Iris pigment epithelial cell (primary cell): ENCODE measurements at places on chromosomes 11 and 22.

GRCh38 chr11:5528495-5528894, 12.0 kb upstream of the UBQLNL start:
- DNase-seq = no peak

DNA sequence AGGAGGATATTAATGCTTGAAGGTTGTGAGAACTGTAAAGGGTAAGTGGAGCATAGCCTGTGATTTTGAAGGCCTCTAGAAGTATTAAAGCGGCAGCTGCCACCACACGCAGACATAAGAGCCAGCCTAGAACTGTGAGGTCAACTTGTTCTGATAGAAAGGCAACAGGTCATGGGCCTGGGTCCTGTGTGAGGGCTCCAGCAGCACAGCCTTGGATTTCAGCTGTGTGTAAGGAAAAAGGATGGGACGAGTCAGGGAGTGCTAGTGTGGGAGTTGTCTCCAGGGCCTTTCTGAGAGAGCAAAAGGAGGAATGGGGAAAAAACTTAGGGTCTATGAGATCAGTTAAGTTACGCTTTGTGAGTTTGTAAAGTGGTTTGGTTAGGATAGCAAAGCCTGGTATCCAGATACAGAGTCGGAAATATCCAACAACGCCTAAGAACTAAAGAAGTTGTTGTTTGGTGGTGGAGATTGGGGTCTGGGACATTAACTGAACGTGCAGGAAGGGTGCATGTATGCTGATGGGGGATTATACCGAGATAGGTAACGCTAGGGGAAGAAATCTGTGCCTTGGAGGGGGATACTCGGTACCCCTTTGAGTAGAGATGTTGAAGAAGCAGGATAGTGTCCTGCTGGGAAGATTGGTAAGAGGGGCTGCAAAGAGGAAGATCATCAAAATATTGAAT, 17.4 kb upstream of the ANO1 start:
- no peak for DNase-seq

DNA sequence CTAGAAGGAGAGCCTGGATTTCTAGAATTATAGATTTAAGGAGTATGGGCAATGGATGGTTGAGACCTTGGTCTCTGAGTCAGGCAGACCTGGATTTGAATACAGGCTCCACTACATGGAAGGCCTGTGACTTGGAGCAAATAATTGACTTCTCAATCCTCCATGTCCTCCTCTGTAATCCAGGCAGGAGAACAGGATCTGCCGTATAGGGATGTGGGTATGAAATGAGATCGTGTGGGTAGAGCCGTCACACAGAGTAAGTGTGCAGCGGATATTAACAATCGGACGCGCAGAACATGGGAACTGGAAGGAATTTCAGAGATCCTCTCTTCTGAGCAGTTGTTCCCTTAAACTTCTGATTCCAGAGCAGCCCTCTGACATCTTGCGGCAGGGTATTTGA, 11.5 kb upstream of the TMPRSS13 start:
- no peak for DNase-seq

DNA sequence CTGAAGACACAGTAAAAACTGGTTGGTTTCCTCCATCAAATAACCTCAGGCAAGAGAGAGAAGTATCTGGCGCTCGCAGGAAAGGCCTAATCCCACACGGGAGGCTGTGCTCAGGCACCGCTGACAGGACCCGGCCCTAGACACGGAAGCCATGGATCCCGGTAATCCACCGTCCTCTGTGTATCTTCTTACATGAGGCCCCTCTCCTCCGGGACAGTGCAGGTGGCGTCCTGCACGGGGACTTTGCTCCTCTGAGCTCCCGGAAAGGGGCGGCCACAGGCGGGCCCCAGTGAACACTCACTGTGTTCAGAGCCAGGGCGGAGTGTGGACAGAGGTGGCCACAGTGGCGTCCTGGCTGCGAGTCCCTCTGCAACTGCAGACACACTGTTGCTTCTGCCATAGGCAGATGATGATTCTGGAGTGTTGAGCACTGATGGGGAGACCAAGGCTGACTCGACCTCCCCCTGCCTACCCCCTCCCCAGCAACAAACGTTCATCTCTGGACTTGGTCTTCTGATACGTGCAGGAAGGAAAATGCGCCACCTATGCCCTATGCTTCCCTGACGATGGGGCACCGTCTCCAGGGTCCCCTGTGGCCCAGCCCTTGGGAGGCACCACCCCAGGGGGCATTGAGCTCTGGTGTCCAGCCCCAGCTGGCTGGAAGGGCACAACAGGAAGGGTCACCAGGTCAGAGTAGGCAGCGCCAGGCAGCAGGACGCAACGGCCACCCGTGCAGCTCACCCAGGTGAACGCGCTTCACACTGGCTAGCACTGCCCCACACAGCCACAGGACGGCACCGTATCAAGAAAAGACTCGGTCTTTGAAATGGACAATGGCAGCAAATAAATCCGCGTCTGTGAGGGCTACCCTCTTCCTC, 95.7 kb downstream of the TRMU start:
- no peak for DNase-seq

GRCh38 chr11:105701098-105701497, 91.2 kb downstream of the GRIA4 start:
- DNase-seq = peak; percentile 7

DNA sequence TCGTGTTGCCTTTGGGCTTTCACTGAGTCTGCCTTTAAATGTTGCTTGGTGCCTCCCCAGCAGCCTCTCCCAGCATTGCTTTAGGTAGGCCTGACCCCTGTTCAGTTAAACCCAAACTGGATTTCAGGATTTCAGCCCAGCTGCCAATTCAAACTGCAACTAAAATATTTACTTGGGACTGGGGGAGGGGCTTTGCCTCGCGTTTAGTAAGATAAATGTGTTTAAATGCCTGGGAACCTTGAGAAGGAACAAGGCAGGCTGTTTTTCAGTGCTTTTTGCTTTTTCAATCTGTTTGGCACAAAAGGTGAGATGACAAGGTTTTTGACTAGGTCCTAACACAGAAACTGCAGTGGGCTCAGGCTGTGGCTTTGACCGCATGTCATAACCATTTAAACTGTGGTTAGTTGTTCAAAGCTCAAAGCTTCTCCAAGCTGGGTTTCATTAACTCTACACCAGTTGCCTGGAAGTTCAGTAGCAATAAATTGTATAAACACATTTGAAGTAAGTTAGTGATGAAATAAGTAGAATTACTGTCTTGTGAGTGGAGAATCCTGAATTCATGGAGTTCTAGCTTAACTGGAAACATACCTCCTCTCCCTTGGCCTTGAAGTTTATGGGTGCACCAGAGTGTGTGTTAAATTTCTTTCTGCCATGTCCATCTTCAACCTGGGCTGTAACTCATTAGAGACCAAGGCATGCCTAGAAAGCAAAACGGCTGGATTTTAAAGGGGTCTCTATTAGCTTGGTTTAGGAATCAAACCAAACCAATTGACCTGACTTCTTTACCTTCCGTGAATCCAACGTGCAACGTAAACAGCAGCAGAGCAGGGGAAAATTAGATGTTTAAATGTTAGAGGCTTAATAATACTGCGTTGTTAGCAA, 3.6 kb downstream of the PKNOX2 start:
- peak; percentile 81 for DNase-seq

- no peak for DNase-seq
Observed at GRCh38 chr22:29753808-29754657, 12.8 kb downstream of the ZMAT5 start.

DNA sequence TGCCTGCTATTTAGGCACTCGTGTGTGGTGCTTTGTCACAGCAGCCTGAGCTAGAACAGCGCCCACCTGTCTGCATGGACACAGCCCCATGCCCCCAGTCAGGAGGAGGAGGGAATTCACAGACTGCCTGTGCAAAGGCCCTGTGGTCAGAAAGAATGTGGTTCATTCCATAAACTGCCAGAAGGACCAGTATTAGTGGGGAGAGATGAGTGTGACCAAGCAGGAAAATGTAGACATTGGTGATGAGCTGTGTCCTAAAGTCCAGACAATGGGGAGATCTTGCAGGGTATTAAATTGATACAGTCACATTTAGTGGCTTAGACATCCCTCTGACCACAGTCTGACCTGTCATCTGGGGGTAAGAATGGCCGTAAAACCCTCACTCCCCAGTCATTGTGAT, 83.7 kb upstream of the LINC01488 start:
- no peak for DNase-seq

DNA sequence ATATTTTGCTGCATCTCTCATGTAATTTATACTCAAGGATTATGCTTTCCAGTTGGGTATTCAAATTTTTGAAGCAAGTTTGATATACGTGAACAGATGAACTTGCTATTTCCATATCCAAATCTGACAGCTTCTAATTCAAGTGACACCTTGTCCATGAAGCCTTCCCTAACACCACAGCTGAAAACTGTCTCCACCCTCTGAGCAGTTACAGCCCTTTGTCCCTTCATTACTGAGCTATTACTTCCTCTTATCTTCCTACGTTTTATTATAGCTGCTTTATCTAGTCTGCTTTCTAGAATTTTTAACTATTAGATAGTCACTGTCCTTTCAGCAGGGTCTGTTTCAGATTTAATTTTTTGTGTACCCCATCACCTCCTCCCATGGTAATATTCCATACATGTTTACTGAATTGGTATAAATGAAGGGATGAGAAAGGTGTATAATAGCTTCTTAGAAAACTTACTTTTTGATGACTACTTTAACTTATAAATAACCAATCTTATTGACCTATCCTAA, 13.3 kb upstream of the PRSS23 start:
- no peak for DNase-seq

DNA sequence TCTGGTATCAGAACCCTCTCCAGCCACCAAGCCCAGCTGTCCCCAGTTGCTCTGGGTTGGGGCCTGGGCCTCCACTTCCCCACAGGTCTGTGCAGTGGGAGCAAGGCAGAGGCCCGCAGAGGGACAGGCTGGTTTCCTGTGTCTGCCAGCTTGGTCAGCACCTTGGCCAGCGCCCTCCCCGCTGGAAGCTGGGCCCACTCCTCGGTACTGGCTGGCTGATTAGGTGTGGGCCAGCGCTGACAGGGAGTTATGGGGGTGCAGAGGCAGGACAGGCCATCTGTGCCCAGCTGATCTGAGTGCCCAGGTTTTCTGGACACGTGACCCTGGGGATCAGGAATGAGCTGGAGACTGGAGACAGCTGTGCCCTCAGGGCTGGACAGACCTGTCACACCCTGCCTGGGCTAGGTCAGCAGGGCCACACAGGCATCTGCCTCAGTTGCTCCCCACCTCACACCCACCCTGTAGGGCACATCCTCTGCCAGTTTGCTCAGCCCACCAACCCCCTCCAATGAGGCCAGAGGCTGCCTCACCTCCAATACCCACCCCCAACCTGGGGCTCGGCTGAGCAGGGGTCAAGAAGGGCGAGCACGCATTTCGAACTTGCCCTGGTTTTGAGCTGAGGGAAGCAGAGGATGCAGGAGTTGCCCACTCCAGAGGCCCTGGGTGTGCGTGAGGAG, 175.3 kb downstream of the IGLL1 start:
- DNase-seq = no peak

GRCh38 chr11:120294096-120294495, 31.0 kb upstream of the TLCD5 start:
- no peak for DNase-seq

GRCh38 chr11:43638717-43639116, 41.8 kb upstream of the HSD17B12 start:
- DNase-seq = no peak

GRCh38 chr11:111422494-111423249, 43.6 kb upstream of the POU2AF1 start:
- peak; percentile 46 for DNase-seq

DNA sequence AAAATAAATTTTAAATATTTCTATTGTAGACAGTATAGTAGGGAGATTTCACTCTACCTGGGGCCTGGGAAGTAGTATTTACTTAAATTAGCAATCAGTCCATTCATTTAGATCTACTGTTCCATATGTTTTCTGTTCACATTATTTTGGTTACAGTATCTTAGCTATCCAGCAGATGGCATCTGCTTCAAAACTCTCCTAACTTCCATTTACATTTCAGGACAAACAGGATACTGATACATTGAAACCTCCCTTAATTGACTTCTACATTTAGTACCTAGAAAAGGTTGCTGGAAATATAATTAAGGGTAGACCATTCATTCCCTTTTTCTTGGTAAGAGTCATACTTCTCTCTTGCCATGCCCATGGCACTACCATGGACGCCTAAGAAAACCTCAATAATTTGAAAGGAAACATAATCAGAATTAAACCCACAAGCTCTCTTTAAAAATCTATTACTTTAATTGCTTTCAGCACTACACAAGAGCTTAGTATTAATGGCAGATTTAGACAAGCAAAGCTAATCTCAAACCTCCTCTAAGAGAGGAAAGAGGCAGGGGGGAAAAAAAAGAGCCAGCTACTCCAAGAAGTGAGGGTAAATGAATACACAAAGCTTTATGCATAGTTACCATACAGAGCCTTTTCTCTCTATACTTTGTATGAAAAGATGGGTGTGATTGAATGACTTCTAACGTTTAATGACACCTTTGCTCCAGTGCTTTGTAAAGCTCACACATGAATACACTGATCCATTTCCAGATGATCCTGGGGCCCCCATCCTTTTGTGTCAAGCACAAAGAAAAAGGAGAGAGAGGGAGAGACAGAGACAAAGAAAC, 131.2 kb upstream of the MTMR2 start:
- peak; percentile 59 for DNase-seq

GRCh38 chr11:124900464-124900863, 2.8 kb upstream of the ROBO4 start:
- peak; percentile 87 for DNase-seq

DNA sequence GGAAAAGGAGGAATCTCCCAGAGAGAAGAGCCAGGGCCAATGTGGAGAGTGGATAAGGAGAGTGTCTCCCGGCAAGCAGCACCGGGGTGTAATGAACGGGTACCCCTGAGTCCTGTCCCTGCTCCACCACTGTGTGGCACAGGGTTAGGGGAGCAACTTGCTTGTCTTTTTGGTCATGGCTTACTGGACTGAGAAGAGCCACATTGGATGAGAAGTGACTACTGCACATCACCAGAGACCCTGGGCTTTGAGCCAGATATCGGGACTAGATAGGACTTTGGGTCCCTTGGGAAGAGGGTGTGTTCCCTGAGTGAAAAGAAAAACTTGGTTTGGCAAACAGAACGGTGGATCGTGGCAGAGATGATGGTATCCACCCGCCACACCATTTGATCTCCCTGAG, 24.6 kb downstream of the SDHAF2 start:
- no peak for DNase-seq

DNA sequence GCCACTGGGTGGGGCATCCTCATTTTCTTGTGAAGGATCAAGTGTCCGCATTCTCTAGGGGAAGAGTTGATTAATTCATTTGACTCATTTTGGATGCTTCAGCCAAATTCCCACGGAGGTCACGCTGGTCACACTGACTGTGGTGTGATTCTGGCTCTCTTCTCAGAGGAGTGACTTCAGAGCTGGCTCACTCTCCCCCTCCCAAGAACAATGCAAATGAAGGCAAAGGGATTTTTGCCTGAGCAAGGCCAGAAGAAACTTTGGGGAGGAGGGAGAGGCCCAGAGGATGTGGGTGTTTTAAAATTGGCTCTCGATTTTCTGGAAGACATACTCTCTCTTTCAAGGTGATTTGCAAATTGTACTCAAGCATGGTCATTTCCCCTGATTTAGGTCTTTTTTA, 51.1 kb upstream of the LMO2 start:
- DNase-seq = peak; percentile 86

GRCh38 chr11:69203901-69204245, 48.1 kb downstream of the SMIM38 start:
- no peak for DNase-seq

DNA sequence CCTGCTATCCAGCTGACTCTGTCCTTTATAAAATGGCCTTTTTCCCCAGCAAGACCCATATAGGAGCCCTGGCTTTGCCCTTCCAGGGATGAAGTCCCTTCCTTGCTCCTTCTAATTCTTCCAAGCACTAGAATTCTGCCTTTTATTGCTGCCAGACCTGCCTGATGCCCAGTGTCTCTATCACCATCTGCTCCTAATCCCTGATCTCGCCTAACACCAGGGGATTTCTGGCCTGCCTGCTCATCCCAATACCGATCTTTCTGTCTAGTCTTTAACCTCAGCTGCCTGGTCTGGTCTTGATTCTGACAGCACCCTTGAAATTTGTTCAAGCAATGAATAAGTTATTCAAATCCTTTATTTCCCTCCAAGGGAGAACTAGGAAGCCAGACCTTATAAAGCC, 150.2 kb downstream of the SPON1 start:
- DNase-seq = no peak
